ENCODE measurements at places on chromosomes 5 and 9. TPM values are rescaled to one million over a fixed set of nuclear protein-coding genes. Genes with fewer than 3 reads are reported as not detected.

The SEMA5A gene
- total RNA-seq = 49.8 TPM

DNA sequence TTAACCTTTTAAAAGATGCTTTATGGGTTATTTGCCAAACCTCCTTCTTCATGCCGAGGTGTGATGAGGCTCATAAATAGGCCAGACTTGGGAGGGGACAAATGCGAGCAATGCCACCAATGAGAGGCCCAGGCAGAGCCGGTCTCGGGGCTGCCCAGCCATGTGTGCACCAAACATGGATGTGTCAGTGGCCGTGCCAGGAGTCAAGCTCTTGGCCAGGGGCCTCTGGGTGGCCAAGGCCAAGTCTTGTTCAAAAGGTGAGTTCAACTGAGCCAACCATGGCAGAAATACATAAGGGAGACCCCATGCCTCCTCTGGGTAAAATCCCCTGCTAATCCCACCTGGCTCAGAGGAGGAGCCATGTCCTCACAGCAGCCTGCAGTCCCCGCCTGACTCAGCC, 10.9 kb upstream of the LCN15 start:
- H3K36me3 ChIP-seq = no peaks in the 10 kb centered on the region
- no peak for DNase-seq
- H3K4me3 ChIP-seq = no peak overlapping the region
- H3K4me1 ChIP-seq = no peaks in the 10 kb centered on the region
- H3K27ac ChIP-seq = no peak overlapping the region
- no peaks in the 10 kb centered on the region for H3K27me3 ChIP-seq

GRCh38 chr9:131382850-131383729, 10.8 kb upstream of the PRRC2B start:
- H3K27me3 ChIP-seq = no peaks in the 10 kb centered on the region
- no peaks in the 10 kb centered on the region for H3K36me3 ChIP-seq
- DNase-seq = no peak
- H3K4me3 ChIP-seq = no peak overlapping the region
- no peak overlapping the region for H3K27ac ChIP-seq

DNA sequence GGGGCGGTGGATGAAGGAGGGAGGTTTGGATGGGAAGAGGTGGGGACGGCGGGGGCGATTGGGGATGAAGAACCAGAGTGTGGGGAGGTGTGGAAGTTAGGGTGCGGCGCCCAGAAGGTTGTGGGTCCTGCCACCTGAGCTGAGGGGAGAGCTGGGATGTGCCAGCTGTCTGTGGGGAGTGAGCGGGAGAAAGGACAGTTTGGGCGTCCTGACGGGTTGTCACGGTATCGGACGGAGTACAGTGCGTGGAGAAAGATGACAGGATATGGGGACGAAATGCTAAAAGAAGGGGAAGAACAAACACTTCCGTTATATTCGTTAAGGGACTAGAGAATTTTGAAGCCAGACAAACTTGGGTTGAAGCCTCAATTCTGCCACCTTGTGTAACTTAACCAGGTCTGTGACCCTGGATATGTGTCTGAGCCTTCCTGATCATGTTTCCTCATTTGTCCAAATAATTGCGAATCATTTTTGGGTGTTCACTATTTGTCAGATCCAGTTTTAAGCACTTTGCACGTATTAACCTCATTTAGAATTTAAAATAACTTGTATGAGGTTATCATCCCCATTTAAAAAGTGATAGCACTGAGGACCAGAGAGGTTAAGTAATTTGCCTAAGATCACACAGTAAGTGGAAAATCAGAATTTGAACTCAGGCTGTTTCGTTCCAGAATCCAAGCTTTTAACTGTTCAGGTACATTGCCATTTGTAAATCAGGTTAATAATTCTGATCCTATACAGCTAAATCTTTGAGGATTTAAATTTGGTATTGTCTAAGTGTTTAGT, 689 bp downstream of the CNTRL start:
- H3K27ac ChIP-seq = peak overlapping the region; percentile 90
- no peaks in the 10 kb centered on the region for H3K36me3 ChIP-seq
- H3K4me1 ChIP-seq = no peaks in the 10 kb centered on the region
- no peaks in the 10 kb centered on the region for H3K27me3 ChIP-seq
- DNase-seq = no peak
- H3K4me3 ChIP-seq = peak overlapping the region; percentile 83

GRCh38 chr5:101539315-101539714, 636.2 kb upstream of the ST8SIA4 start:
- H3K36me3 ChIP-seq = no peaks in the 10 kb centered on the region
- DNase-seq = no peak
- no peak overlapping the region for H3K4me3 ChIP-seq
- H3K27me3 ChIP-seq = no peaks in the 10 kb centered on the region

The FBP2 gene
- not detected for total RNA-seq

DNA sequence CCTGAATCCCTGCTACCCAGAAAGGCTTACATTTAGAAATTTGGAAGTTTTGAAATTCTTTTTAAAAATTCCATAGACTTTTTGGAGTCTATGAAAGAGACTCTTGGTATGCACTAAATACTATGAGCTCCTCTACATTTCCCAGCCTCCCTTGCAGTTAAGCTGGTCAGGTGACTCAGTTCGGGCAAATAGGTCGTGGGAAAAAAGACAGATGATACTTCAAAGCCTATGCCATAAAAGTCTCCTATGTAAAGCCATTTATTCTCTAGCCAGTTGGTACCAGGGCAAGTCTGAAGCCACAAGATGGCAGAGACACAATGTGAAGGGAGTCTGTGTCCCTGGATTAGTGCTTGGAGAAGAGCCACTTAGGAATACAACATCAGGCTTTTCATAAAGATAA, 101.8 kb downstream of the BOD1 start:
- no peaks in the 10 kb centered on the region for H3K36me3 ChIP-seq
- no peaks in the 10 kb centered on the region for H3K27me3 ChIP-seq

The C9orf50 gene
- 1.7 TPM for total RNA-seq

- no peak overlapping the region for H3K4me3 ChIP-seq
- peaks cover 17% of the 10 kb centered on the region for H3K27me3 ChIP-seq
- H3K27ac ChIP-seq = peak overlapping the region; percentile 17
- peak; percentile 52 for DNase-seq
These were observed 66.0 kb downstream of the HMCN2 start for GRCh38 chr9:130331573-130331972.

- H3K4me3 ChIP-seq = no peak overlapping the region
- no peaks in the 10 kb centered on the region for H3K27me3 ChIP-seq
- no peaks in the 10 kb centered on the region for H3K4me1 ChIP-seq
- no peak overlapping the region for H3K27ac ChIP-seq
These were observed 86.0 kb upstream of the TNFSF8 start for GRCh38 chr9:115016344-115016743.

- DNase-seq = no peak
- peaks cover 14% of the 10 kb centered on the region for H3K36me3 ChIP-seq
- H3K27me3 ChIP-seq = no peaks in the 10 kb centered on the region
- no peak overlapping the region for H3K4me3 ChIP-seq
- no peak overlapping the region for H3K27ac ChIP-seq
These were observed 38.4 kb downstream of the CDKL3 start for GRCh38 chr5:134328619-134329018.

The MOB3B gene
- total RNA-seq = 16.2 TPM

GRCh38 chr5:79111387-79111959, at the start of gene BHMT:
Gene BHMT (plus strand): TSS chr5:79111809. CDS start chr5:79111886, 77 bp downstream.
- H3K27ac ChIP-seq = no peak within 1 kb of the TSS
- peaks cover 33% of the 10 kb centered on the region for H3K27me3 ChIP-seq
- H3K36me3 ChIP-seq = no peaks in the 10 kb centered on the region

GRCh38 chr9:111897601-111898137, 1.1 kb downstream of the UGCG start:
- peak overlapping the region; percentile 97 for H3K27ac ChIP-seq
- peak overlapping the region; percentile 96 for H3K4me3 ChIP-seq
- H3K4me1 ChIP-seq = peaks cover 39% of the 10 kb centered on the region
- no peak for DNase-seq
- H3K27me3 ChIP-seq = no peaks in the 10 kb centered on the region

The MIGA2 gene
- total RNA-seq = 25.3 TPM

The DPYSL3 gene
- total RNA-seq = 54.9 TPM

The CDX1 gene
- total RNA-seq = not detected

DNA sequence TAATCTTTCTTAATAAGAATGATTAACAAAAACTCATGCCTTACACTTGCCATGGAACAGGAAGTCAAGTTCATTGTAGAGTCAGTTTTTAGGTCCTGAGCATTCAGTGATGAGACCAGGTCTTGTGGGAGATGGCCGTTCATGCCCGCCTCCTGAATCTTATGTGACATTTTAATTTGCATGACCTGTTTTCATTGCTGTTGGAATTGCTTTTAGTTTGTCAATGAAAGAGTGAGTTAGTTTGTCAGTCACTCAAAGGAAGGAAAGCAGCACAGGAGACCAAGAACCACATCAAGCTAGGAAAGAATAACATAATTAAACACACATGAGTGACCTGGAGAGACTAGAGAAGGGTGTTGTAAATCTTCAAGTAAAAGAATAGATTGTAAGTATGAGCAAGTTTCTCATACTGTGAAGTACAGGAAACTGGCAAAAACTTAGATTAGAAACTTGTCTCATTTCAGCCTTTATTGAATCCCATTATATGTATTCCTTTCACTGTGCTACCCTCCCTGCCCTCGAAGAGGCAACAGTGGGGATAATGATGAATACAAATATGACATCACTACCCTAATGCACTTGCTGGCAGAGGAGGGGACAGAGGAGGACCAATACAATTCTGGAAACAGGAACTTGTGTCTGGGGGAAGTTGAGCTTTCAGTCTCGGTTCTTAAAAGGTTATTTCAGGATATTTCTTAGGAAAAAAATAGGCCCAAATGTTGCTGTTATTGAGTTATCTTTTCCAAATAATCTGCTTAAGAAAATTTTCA, 64.3 kb upstream of the C6 start:
- H3K27me3 ChIP-seq = no peaks in the 10 kb centered on the region
- no peaks in the 10 kb centered on the region for H3K4me1 ChIP-seq
- H3K4me3 ChIP-seq = no peak overlapping the region
- no peak overlapping the region for H3K27ac ChIP-seq
- no peaks in the 10 kb centered on the region for H3K36me3 ChIP-seq

GRCh38 chr9:110452227-110452801, 114.7 kb upstream of the TXNDC8 start:
- H3K4me3 ChIP-seq = no peak overlapping the region
- H3K27ac ChIP-seq = no peak overlapping the region
- no peaks in the 10 kb centered on the region for H3K27me3 ChIP-seq
- H3K4me1 ChIP-seq = no peaks in the 10 kb centered on the region

- no peaks in the 10 kb centered on the region for H3K4me1 ChIP-seq
- no peaks in the 10 kb centered on the region for H3K27me3 ChIP-seq
- H3K36me3 ChIP-seq = peaks cover 6% of the 10 kb centered on the region
- H3K27ac ChIP-seq = no peak overlapping the region
These were observed 70.9 kb downstream of the GAPVD1 start for GRCh38 chr9:125332527-125332926.

The PLAC8L1 gene
- not detected for total RNA-seq

The TNIP1 gene
- total RNA-seq = 108 TPM

DNA sequence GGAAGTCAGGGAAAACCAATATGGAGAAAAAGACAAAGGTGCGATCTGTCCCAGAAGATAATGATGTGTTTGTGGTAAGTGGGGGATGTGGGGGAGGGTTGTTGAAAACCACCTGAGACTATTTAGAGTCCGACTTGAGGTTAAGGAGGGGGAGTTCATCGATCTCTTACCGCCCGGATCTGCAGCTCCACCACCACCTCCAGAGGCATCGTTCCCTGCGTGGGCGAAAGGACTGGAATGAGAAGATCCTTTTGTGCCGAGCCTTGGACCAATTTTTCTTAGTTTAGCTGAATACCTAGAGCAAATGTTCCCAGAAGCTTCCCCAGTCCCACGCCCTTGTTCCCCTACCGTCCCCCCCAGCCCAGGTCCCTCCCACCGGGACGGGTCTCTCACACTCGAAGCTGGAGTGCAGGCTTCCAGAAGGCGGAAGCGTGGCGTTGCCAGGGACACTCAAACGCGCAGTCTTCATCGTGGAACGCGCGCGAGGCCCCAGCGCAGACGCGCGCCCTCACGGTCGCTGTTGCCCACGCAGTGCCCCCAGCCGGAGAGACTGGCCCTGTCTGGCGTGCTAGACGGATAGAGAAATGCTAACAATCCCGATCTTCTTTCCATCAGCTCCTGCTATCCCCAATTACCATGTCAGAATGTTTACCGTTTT, at the start of gene SPATA6L:
TSS of gene SPATA6L (minus strand) at position 439 of the 658 bp plus-strand sequence. CDS start at position 209, 230 bp downstream.
- peak; percentile 34 for DNase-seq
- no peaks in the 10 kb centered on the region for H3K36me3 ChIP-seq
- H3K4me3 ChIP-seq = peak within 1 kb of the TSS; percentile 36
- peaks cover 32% of the 10 kb centered on the region for H3K4me1 ChIP-seq
- H3K27me3 ChIP-seq = no peaks in the 10 kb centered on the region

The ARID3C gene
- 0.30 TPM for total RNA-seq

The TTC1 gene
- total RNA-seq = 40.4 TPM

DNA sequence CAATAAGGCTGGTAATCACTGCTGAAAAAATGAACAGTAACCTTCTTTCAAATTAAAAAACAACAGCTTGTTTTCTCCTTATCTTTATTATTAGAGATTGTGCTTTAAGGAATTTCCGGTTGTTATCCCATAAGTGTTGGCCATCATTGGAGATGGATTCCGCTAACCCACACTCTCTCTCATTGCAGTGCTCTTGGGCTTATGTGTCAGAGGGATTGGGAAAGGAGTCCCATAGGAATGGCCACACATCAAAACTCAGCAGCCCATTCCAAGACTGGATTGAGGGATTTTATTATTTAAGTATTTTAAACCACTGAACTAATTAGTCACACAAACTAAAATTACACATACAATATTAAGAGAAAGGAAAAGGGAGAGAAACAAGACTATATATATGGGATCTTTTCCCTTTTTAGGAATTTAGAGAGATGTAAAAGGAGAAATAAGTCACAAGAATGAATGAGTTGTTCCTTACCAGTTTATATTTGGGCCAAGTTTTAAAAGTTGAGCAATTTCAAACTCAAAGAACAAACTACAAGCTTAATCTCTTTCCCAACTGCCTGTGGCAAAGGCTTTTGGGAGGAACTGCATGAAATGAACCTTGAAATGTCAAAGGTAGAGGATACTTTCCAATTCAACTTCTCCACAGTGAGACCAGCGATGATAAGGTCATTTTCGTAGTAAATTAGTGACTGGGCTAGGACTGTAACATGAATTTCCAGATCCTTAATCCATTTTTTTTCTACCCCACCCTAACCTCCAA, 2.4 kb downstream of the SPINK6 start:
- no peaks in the 10 kb centered on the region for H3K4me1 ChIP-seq
- no peak overlapping the region for H3K27ac ChIP-seq
- H3K27me3 ChIP-seq = no peaks in the 10 kb centered on the region
- no peak overlapping the region for H3K4me3 ChIP-seq

DNA sequence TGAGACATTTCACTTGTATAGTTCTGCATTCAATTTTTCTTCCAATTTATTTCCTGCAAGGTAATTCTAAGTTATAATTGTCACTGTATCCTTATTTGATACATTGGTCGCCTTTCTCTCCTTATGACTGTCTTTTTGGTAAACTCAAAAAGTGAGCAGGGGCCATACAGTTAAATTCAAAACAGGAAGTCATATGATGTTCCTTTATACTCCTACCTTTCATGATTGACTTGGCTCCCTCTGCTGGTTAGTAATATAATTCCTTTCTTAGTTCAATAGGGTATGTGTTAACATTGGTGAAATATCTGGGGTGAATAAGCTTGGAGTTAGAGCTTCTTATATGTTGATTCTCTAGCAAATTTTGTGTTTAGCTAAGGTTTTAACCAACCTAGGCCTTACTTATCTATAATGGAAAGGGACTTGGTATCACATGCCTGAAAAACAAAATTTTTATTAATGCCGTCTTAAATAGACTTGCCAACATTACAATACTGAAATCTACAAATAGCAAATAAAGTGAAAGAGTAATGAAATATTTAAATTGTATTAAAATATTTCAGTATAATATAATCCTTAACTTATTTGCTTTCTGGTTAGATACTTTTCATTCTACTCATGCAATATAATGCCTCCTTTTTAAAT, 6.0 kb upstream of the NIPBL start:
- no peaks in the 10 kb centered on the region for H3K36me3 ChIP-seq
- no peaks in the 10 kb centered on the region for H3K4me1 ChIP-seq
- no peaks in the 10 kb centered on the region for H3K27me3 ChIP-seq
- no peak overlapping the region for H3K27ac ChIP-seq
